ENCODE measurements at places on chromosomes 7 and 10.

GRCh38 chr7:69166979-69167516 is 431.2 kb upstream of the AUTS2 start:
- DNase-seq = no peak

- DNase-seq = no peak
Observed at GRCh38 chr10:21195252-21195651, 298.1 kb upstream of the NEBL start.

- no peak for DNase-seq
Observed at GRCh38 chr10:127102176-127102575, 94.2 kb downstream of the INSYN2A start.

DNA sequence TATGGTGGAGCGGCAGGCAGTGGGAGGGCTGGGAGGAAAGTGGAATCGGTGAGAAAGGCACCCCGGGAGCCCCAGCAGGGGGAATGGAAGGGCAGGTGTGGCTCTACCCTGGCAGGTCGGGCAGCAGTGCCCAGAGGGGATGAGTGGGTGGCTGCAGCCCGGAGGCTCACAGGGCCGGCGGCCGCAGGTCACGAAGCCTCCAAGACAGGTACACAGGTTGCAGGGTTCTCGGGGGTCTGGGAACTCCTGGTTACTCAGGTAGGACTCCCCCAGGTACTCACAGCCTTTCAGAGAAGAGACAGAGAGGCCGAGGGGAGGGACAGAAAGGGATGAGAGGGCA is 21.8 kb downstream of the KCP start:
- no peak for DNase-seq

GRCh38 chr7:16416289-16417282 is 4.8 kb downstream of the CRPPA start:
- DNase-seq = no peak

- DNase-seq = no peak
Observed at GRCh38 chr10:76497666-76498065, 1066.2 kb downstream of the LRMDA start.

DNA sequence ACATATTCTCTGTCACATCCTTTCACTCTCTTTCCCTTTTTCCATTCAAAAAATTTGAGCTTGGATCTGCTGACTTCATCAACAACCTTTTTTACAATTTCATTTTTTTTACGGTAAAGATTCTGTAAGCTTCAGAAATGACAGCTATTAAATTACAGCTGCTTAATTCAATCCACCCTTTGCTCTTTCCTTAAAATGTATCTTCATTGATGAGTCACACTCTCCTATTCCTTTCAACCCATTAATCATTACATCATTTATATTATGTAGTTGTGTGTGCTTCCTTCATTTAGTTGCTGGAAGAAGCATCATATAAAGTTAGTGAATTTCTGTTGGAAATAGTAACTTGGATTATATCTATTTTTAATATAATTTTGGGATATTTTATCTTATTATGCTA is 67.1 kb upstream of the MAGI2 start:
- no peak for DNase-seq

- no peak for DNase-seq
Observed at GRCh38 chr7:1806354-1806753, 136.3 kb downstream of the ELFN1 start.

DNA sequence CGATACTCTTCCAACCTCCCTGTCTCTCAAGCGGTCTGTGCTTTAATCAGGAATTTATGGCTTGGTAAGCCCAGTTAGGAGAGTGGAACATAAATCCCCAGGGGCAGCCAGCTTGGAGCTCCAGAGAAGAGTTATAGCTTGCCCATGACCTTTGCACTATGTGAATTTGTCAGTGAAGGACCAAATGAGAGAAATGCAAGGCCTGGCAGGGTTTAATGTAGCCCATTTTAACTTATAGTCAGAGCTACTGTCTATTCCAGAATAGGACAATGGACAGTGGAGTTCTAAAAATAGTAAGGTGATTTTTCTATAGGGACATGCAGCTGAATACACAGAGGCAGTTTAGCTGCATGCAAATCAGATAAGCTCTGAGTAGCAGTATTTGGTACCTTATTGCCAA is 142.6 kb upstream of the CAV2 start:
- peak; percentile 59 for DNase-seq

DNA sequence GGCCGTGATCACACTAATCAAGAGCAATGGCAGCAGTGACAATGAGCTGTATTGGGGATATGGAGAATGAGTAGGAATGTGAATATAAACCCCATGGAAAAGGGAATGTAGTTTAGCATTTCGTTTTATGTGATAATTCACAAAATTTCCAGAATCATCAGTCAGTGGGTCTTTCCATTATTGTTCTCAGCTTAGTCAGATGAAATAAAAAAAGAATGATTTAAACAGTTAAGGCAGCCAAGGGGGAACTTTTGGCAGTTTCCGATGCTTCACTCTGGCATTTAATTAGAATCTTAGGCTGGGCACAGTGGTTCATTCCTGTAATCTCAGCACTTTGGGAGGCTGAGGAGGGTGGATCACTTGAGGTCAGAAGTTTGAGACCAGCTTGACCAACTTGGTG is 86.6 kb downstream of the PRTFDC1 start:
- no peak for DNase-seq

GRCh38 chr7:29300026-29300480 is 105.5 kb downstream of the CHN2 start:
- DNase-seq = no peak

Measured in left renal pelvis (tissue), 4 donors.